GM12891 (cell line): ENCODE measurements at places on chromosomes 6 and 20.
A peak's percentile ranks its signal among the peaks of the same experiment; 100 is the strongest.

GRCh38 chr6:68704485-68704884 lies 69.4 kb downstream of the ADGRB3 start:
- DNase-seq: no peak

- no peak for DNase-seq
These were observed 160.5 kb upstream of the AGPAT4 start for GRCh38 chr6:161434350-161434749.

DNA sequence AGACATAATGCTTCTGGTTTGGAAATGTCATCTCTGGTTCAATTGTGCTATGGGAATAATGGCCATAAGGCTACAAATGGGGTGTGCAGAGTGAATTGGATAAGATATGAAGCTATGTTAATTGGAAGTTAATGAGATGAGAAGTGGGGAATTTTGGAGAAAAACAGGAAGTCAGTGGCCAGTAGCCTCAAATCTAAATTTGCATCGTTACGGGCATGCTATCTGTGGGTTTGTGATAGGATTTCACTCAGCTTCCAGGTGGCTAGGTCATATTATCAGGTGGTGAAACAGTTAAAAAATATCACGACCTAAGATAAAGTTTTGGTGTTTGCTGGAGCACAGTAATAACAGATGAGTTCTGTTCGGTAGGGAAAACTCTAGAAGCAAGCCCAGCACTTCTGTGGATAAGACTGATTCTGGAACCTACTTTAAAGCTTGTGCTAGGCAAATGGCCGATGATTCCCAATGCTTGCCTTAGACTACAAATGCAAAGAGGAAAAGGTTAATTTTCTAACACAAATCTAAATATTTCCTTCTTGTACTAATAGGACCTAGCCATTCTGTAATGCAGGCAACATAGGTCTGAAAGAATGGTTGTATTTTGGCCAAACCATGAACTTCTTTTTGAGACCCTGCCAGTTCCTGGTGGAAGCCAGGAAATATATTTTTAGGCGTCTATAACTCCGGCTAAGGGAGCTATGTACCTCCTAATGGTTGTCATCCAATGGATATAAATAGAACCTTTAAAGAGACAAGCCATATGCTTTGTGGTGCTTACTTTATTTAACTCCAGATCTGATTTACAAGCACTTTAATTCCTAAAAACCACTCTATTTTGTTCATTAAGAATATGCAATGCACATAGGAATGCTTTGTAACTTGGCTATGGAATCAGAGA lies 111.0 kb downstream of the PLCB1 start:
- DNase-seq: no peak

- DNase-seq: no peak
These were observed 302.9 kb downstream of the CLIC5 start for GRCh38 chr6:45712786-45713185.

GRCh38 chr6:154864066-154864430 lies 130.8 kb downstream of the SCAF8 start:
- no peak for DNase-seq

DNA sequence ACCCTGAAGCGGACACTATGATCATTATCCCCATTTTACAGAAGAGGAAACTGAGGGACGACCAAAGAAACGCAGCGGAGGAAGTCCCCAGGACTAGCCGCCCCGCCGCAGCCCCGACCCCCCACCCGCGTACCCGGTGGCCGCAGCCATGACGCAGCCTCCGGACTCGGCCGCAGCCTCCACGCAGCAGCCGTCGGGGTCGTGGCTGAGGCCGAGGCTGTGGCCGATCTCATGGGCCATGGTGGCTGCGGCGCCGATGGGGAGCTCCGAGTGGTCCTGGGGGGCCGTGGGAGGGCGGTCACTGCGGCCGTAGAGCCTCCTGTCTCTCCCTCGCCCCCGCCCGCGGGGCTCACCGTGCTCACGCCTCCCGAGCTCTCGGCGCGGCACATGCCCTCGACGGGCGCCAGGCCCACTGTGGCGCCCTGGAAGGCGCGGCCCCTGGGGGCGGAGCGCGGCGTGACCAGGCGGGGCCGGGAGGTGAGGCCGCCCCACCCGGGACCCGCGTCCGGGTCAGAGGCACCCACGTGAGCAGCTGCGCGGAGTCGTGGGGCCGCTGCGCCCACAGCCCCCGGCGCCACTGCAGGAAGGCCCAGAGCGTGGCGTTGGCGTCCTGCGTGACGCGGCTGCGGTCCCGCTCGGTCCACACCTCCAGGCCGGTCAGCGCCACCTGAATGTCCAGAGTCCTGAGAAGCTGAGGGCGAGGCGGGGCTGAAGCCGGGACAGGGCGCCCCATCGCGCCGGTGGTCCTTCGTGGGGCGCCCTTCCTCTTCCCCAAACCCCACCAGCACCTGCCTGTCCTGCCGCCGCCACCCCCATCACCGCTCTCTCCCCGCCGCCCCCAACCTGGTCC lies 8.4 kb downstream of the ADAM33 start:
- DNase-seq: no peak

- no peak for DNase-seq
These were observed at the start of gene PLCB4 for GRCh38 chr20:9068841-9069663. Gene PLCB4 (plus strand): TSS chr20:9069087. CDS start chr20:9307815, 238,728 bp downstream.

DNA sequence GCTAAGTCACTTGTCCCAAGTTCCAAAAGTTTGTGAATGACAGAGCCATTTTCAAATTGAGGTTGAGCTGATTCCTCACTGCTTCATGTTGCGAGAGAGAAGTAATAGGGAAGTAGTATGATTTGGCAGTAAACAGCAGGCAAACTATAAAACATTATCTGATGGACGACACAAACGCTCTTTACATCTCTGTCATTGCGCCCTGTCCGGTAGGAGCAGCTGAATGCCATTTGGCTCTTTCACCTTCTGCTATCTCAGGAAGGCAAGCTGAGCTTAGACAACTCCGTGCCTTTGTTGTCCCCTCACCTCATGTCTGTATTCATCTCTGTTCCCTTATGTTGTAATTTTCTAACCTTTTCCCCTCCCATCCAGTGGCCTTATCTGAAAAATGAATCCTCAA lies 440.7 kb upstream of the FLRT3 start:
- no peak for DNase-seq

DNA sequence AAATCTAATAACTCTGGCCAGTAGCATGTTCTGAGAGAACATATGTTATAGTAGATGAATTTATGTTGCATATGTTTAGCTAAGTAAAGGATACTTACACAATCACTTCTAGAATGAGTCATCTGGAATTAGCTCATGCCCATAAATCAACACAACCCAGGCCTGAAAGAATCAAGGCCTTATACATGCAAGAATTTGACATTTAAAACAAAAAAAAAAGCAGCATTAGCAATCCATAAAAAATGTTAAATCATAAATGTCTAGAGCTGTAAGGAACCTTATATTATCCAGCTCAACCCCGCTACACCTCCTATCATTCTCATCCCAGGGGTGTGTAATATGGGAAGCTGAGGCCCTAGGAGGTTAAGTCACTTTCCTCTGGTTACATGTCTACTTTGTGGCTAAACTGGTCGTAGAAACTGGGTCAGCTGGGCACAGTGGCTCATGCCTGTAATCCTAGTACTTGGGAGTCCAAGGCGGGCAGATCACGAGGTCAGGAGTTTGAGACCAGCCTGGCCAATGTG lies 105.2 kb upstream of the CARMIL1 start:
- DNase-seq: no peak

DNA sequence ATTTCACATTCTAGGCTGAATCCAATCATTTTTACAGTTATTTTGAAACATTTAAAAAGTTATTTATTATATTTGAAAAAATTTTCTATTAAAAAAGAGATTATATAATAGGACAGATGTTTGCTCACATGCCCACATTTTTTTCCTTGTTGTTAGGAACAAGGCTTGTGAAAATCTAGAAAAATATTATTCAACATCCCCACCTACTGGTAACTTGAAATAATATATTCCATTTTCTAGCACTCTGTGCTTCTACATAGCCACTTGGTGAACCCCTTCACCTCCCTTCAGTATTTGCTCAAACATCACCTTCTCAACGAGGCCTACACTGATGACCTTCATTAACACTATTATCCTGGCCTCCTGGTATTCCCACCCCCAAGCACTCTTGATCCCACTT lies 18.3 kb upstream of the GPRC6A start:
- no peak for DNase-seq

- DNase-seq: no peak
These were observed 1.9 kb upstream of the ZNF831 start for GRCh38 chr20:59161721-59162120.

GRCh38 chr6:1701668-1702353 lies 92.1 kb downstream of the FOXC1 start:
- DNase-seq: no peak

DNA sequence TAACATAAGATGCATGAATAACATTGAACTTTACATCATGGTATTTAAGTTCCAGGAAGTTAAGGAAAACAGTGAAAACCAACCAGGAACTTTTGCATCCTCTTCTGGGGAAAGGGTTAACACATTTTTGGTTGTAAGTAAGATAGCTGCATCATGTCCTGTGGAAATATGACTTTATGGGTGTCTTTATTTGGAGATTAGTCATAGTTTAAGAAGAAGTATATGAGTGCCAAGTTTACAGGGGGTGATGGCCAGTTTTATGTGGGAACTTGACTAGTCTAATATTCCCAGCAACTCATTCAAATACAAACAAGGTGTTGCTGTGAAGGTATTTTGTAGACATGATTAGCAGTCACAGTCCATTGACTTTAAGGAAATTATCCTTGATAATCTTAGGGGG lies 78.0 kb downstream of the PDE10A start:
- DNase-seq: no peak

DNA sequence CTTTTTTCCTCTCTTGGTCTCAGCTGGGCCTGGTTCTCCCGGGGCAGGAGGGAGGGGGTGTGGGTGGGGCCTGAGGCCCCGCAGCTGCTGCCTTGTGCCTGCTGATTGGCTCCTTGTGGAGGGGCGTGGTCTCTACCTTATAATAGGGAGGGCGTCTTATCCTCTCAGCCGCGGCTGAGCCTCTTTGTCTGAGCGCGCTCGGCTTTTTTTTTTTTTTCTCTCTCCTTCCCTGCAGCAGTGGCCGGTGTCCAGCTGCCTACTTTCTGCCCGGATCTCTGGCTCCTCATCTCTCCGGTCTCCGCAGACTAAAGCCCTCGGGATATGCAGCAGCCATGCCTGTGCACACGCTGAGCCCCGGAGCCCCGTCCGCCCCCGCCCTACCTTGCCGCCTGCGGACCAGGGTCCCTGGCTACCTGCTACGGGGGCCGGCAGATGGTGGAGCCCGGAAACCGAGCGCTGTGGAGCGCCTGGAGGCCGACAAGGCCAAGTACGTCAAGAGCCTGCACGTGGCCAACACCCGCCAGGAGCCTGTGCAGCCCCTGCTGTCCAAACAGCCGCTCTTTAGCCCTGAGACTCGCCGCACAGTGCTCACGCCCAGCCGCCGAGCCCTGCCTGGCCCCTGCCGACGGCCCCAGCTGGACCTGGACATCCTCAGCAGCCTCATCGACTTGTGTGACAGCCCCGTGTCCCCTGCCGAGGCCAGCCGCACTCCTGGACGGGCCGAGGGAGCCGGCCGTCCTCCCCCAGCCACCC lies 11.1 kb downstream of the FAM110A start:
- peak; percentile 97 for DNase-seq

GRCh38 chr20:51487565-51488268 lies 54.8 kb downstream of the NFATC2 start:
- no peak for DNase-seq

- DNase-seq: no peak
These were observed 241.9 kb downstream of the EPHA7 start for GRCh38 chr6:93177438-93177837.

DNA sequence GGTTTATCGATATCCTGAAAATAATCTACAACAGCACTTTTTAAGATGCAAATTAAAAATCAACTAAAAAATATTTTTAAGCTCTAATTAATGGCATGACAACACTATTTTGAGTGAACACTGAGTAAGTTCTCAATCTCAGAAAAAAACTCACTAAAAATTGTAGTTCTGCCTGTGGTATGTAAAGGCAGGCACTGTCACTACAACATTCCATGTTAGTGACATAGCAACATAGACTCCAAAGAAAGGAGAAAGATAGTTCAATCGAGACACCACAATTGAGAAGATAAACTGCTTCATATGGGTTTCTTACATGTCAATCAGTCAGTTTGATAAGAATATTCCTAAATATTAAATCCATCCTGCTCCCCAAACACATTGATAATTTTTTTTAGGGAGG lies 38.0 kb downstream of the COL12A1 start:
- no peak for DNase-seq

DNA sequence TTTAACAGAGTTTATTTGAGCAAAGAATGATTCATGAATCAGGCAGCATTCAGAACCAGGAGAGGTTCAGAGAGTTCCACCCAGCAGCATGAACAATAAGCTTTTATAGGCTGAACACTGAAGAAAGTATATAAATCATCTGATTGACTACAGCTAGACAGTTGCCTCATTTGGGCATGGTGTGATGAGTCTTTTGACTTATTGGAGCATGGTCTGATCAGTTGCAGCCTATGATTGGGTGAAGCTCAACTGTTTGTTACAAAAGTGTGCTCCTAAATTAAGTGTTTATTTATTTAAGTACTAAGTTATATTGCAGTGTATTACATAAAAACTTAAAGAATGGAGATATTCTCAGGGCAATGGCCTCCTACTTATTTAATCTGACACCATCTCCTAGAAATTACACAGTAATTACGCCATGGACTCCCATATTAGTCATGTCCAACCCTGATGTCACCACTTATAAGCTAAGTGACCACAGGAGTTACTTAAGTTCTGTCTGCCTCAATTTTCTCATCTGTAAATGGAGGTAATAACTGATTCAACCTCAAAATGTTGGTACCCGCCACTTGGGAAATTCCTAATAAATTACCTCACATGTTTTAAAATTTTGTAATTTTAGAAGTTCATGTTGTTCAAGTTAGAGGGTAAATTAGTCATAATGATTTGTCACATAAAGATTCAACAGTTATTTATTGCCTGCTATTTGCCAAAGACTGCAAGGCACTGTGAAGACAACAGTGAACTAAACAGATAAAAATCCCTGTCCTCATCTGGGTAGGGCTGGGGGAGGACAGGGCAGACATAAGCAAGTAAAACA lies 15.2 kb upstream of the ROS1 start:
- no peak for DNase-seq

DNA sequence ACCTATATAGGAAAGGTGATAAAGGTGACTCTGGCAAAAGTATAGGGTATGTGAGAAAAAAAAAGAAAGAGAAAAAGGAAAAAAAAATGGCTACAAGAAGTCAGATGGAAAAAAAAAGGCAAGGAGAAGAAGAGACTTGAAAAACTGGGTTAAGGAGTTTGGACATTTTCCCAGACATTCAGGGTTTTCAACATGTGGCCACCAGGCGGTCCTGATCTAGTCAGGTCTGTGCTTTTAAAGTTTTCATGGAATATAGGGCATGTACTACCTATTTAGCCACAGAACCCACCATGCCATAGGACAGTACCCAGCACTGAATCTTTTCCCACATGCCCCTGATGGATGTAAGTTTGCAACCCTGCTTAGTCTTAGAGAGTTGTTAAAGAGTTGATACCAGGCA lies 433.7 kb downstream of the MAFB start:
- no peak for DNase-seq

DNA sequence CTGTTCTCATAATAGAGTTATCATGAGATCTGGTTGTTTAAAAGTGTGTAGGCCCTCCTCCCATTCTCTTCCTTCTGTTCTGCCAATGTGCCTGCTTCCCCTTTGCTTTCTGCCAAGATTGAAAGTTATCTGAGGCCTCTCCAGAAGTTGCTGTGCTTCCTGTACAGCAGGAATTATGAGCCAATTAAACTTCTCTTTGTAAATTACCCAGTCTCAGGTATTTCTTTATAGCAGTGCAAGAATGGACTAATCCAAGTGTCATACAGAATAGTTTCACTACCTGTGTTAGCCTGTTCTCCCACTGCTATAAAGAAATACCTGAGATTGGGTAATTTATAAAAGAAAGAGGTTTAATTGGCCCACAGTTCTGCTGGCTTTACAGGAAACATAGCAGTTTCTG lies 100.0 kb downstream of the CD24 start:
- DNase-seq: no peak
